ENCODE measurements at places on chromosomes 13 and 19.

GRCh38 chr19:19410553-19411550, 5.4 kb downstream of the GATAD2A start:
- DNase-seq: no peak

GRCh38 chr19:29089315-29089870, 123.6 kb downstream of the UQCRFS1 start:
- no peak for DNase-seq

DNA sequence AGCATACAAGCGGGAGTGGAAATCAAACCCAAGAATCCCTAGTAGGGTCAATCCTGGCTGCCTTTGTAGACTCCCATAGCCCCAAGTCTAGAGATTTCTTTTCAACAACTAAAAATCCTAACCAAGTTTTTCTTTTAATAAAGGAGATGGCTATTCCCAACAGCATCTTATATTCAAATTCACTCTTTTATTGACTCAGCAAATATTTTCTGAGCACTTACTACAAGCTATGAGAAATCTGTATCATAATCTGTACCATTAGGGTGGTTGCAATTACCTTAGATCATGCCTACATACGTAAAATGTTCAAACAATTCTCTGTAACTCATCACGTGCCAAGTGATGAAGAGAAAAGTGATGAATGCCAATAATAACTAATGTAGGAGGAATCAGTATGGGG, 54.5 kb downstream of the LNX2 start:
- no peak for DNase-seq

DNA sequence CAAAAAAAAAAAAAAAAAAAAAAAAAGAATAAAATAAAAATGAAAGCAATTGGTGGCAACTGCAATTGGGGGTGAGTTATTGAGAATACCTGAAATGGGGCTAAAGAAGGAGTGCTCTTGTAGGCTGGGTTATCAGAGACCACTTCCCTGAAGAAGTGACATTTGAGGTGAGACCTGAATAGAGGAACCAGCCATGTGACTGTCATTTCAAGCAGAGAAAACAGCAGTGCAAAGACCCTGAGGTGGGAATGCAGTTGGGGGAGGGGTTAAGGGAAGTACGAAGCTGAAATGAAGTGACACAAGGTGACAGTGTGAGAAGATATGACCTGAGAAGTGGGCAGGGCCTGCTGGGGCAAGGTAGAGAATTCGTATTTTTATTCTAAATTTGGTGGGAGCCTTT, 4.3 kb upstream of the PALM3 start:
- DNase-seq: no peak

DNA sequence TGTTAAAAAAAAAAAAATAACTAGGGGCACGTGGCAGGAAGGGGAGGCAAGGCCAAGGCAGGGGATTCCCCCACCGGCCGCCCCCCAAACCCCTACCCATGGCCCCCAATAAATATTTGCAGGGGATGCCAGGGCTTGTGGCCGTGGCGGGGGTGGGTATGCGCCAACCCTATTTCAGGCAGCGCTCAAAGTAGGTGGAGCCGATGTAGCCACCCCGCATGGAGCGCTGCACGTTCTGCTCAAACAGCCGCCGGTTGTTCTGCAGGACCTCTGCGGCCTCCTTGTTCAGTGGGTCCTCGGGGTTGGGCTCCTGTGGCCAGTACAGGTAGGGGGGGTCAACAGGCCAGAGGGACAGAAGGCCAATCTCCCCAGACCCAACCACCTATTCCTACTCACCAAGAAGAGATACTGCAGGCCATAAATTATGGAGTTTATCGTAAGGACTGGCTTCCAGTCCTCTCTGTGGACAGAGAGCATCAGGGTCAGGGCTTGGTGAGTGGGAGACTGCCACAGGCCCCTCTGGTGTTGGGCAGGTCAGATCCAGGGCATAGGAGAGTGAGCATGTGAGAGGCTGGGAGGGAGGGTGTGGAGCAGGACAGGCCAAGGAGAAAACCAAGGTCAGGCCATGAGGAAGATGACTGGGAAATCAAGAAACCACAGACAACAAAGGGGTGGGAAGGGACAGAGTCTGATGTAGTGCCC, 1.2 kb upstream of the CHMP2A start:
- no peak for DNase-seq

- no peak for DNase-seq
These were observed 32.2 kb downstream of the TMEM255B start for GRCh38 chr13:113791226-113791625.

Data from DMS 273 treated with DMSO at 0.1 percent for 48 hours (cell line).